CD4-positive, CD25-positive, alpha-beta regulatory T cell (primary cell): ENCODE measurements at places on chromosomes 16 and 17.

GRCh38 chr17:9330611-9331271, 244.9 kb downstream of the STX8 start:
- no peak for DNase-seq

- no peak for DNase-seq
Observed at GRCh38 chr17:12407495-12408252, 258.0 kb upstream of the MYOCD start.

- DNase-seq: no peak
Observed at GRCh38 chr17:77491921-77492445, 351.2 kb downstream of the SEC14L1 start.

DNA sequence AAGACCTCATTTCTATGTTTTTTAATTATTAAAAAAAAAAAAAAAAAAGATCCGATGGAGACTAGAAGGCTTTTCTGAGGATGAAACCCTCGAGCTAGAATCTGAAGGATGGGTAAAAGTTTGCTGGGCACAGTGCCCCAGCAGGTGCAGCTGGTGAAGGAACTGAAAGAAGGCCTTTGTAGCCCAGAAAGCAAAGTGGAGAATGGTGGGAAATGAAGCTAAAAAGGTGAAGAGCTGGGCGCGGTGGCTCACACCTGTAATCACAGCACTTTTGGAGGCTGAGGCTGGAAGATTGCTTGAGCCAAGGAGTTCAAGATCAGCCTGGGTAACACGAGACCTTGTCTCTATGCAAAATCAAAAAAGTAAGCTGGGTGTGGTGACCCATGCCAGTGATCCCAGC, 50.3 kb upstream of the SEC14L1 start:
- DNase-seq: no peak

DNA sequence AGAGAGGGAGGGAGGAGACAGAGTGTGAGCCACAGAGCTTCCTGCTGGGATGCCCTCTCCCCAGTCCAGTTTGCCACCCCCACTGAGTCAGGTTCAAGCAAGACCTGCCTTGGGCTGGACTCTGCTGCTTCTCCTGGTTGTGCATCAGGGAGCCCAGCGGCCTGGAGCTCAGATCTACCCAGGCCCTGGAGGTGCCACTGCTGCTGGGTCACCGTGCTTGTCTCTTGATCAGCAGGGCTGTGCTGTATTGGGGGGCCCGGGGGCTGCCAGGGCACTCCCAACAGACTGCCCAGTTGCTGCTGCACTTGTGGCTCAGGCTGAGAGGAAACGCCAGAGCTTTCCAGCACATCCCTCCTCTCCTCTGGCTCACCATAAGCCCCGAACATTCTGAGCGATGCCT, 8.9 kb downstream of the TLE7 start:
- no peak for DNase-seq

DNA sequence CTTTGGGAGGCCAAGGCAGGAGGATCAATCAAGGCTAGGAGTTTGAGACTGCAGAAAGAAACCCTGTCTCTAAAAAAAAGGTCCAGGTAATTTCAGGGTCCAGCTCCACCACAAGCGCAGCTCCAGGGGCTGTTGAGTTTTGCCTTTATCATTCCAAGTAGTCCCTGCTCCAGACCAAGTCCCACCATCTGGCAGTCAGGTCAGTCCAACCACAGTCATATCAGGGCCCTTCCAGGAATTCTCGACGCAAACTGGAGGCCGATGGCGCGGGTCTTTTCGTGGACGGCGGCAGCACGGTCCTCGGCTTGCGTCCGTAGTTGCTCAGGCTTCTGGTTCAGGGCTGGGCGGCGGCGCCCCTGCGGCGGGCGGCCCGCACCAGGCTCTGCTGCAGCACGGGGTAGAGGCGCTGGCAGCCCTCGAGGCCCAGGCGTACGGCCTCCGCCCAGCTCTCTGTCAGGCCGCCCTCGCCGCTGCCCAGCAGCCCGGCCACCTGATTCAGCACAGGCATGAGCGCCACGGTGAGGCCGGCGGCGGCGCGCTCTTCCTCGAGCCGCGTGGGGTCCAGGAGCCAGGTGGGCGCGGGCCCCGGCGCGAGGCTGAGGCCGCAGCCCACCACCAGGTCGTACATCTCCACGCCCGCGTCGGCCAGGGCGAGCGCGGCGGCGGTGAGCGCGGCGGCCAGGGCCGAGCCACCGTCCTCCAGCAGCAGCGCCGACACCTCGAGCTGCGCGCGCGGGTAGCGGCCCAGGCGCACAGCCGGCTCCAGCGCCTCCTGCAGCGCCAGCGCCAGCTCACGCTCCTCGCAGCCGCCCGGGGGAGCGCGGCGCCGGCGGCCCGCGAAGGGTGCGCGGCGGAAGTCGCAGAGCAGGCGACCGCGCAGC, 752 bp downstream of the EXOSC6 start:
- no peak for DNase-seq

GRCh38 chr16:58264007-58264406, 30.8 kb downstream of the PRSS54 start:
- no peak for DNase-seq

DNA sequence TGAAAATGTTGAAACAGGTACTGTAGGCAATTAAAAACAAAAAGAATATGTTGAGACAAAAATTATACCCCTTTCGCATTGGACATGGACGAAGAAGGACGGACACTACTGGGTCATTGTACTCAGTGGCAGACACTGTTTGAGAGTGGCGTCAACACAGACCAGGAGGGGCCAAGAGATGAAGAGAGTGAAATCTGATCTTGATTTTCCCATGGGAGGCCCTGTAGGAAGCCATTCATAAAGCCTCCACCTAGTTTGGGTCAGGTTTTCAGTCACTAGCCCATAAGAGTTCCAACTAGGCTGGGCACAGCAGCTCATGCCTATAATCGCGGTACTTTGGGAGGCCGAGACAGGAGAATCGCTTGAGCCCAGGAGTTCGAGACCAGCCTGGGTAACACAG, 23.6 kb upstream of the SMURF2 start:
- DNase-seq: no peak

GRCh38 chr16:23424292-23424958, 28.6 kb downstream of the COG7 start:
- no peak for DNase-seq

DNA sequence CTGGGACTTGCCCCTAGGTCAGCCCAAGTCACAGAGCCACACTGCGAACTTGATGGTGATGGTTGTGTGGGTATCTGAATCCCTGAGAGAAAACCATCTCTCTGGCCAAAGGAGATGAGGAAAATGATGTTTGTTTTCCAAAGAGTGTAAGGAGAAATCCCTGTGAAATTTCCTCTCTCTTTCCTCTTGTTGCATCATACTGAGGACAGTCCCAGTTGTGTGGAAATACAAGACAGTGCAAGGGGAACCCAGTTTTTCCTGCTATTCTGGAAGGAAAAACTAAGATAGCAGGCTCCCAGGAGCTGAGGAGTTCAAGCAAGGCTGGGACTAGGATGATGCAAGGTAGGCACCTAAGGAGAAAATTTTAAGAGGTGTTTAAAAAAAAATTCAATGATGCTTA, 86.8 kb upstream of the TOM1L1 start:
- DNase-seq: no peak

GRCh38 chr16:48041981-48042421, 113.8 kb downstream of the ABCC12 start:
- no peak for DNase-seq

GRCh38 chr17:50866950-50867362, 802 bp upstream of the TOB1 start:
- DNase-seq: peak; percentile 84

DNA sequence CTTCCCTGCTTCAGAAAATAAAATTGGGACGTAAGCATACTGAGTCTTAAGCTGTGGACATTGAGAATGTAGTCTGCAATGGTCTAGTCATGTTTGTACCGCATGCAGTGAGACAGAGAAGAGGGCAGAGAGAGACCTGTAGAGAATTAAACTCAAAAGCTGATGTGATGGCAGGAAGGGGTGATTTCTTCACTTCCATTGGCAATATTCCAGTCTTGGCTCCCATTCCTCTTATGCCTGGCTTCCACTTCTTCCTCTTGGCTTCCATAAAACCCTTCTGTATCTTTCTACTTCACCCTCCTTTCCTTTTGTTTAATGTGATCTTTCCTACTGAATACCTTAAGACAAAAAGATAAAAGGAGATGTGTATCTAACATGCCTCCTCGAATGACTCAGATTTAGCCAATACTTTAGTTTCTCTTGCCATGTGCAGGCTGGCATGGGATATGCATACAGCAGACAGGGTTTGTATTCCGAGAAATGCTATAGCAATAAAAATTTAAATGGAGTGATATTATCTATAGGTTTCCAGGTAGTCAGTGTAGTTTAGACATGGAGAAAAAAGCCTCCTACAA, 423.1 kb upstream of the DYNLRB2 start:
- DNase-seq: no peak

- DNase-seq: no peak
Observed at GRCh38 chr16:58035356-58036170, 10.0 kb downstream of the MMP15 start.

- DNase-seq: no peak
Observed at GRCh38 chr16:52537516-52537915, 9.4 kb downstream of the TOX3 start.

DNA sequence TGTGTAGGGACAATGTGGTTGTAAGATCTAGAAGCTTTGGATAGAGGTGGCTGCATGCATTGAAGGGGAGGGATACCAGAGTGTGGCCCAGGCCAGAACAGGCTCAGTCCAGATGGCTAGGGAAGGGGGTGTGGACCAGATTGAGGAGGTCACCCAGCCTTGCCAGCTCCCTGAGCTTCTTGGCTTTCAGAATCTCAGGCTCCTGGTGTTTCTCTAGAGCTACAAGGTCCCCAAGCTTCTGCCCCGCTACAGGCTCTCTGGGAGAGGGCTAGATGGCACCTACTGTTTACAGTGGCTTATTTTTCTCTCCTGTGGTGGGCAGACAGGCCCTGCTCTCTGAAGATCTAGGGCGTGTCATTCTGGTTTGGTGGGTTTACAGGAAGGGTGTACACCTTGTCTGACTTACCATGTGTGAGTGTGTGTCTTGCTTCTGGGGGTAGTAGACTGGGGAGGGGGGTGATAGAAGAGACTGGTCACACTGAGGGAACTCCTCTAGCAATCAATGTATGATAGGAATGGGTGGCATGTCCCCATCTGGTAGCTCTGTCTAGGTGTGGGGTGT, 1.1 kb downstream of the RARA start:
- DNase-seq: no peak

DNA sequence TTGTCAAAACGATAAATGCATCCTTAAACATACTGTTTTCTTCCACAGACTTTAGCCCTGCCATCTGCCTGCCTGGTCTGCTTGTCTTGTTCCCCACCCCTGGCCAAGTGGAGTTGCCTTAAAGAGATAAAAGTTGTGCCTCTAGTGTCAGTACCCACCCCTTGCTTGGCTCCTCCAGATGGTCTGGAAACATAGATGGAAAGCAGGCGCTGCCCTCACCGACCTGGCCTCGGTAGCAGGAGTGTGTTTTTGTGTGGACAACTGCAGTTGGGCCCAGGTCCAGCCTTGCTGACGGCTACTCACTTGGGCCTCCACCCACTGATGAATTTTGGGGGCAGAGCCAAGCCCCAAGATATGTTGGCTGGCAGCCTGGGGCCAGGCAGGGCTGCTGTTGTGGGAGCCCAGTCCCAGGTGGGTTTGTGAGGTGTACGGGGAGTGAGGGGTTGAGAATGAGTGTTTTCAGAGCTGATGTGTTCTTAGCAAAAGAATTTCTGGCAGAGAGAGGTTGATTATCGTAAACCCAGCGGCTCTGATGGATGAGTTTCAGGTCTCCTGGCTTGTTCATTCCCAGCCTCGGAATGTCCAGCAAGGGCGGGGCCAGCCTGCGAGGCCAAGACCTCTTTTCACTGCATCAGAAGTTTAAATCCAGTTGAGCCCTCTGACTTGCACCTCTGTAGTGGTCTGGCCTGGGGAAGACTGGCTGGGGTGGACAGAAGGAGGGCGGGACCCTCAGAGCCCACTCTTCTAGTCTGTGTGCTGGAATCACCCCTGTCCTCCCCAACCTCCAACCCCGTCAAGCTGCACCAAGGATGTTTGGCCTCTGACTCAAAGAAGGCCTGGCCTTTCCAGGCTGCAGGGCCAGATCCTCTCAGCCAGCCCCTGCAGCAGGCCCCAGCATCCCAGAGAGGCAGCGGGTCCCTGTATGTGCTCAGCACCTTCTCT, 179.7 kb downstream of the RAB11FIP4 start:
- DNase-seq: no peak

DNA sequence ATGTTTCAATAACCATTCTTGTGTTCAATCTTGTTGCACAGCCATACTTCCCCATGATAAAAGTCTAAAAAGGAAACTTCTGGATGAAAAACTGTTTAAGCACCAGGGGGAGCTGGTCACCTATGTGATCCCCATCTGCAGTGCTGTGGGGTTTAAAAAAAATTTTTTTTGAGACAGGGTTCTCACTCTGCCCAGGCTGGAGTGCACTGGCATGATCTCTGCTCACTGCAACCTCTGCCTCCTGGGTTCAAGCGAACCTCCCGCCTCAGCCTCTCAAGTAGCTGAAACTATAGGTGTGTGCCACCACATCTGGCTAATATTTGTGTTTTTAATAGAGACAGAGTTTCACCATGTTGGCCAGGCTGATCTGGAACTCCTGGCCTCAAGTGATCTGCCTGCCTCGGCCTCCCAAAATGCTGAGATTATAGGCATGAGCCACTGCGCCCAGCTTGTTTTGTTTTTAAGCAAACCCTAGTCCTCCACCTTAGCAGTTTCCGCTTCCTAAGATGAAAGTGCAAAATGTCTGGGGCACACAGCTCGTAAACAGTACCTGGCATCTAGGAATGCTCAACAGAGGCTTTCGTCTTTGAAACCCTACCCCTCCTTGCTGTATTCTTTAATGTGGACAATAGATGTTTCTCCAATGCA, 25.4 kb downstream of the DNAJA2 start:
- DNase-seq: peak; percentile 74

DNA sequence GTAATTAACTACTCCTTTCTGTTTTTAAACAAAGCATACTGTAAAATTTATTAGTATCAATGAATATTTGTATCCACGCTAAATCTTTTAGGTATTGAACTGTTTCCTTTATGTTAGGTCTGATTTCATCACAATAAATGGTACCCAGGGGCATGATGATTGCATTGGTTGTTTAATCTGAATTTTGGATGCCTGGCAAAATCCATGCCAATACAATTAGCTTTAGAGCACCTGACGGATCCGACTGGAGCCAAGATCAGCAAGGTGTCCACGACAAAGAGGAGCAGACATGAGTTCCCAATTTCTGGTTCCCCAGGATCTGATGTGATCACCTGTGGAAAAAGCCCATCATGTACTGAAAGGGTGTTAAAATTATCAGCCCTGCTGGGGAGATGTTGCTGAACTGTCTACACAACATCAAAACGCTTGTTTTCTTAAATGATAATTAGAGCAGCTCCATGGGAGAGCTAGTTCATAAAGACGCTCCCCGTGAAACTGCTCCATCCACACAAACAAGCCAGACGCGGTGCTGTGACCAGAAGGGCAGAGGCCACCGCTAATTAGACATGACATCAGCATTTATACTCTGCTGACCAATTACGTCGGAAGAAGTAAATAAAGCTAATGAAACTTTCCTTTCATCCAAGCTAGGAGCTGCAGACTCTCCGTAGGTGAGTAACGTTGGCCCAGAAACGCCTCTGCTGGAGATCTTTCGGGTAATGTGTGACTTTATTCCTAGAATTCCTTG, 151.7 kb downstream of the CPPED1 start:
- DNase-seq: no peak

DNA sequence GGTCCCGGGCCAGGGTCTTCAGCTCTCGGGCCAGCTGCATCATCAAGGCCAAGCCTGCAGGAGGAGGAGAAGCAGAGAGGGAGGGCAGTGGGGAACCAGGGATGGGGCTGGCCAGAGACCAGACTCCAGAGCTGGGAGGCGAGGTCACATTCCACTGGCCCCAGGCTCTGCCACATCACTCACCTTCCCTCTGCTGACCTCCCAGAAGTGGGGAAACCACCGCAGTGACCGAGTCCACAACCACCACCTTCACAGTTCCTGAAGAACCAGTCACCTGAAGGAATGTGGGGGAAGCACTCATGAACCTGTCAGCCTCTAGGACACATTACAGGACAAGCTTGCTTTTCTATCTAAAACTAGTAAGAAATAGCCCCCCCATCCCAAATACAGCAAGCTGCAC, 16.4 kb downstream of the RAD51D start:
- DNase-seq: no peak
